ENCODE measurements at places on chromosomes 11 and 22. TPM values are rescaled to one million over a fixed set of nuclear protein-coding genes. Genes with fewer than 3 reads are reported as not detected.

CNGA4 gene
- total RNA-seq: 2.1 TPM

SNX32 gene
- 0.24 TPM for total RNA-seq

CD3G gene
- 0.85 TPM for total RNA-seq

DEFB131B gene
- total RNA-seq: not detected

DNA sequence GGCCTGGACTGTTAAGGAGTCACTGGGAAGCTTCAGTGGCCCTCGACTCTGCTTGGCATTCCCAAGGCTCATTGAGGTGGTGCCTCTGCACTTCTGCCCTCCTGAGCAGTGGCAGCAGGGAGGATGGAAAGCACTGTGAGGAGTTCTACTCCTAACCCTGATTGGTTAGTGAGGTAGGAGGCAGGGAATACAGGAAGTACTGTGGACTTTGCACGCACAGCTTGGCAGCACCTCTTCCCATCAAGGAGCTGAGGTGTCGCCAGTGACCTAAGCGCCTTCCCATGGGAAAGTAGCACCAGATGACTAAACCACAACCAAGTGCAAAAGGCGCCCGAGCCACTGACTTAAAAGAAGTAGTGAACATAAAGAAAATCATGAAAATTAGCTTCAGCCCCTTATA is 152.5 kb upstream of the CADM1 start:
- no peak for DNase-seq
- no peak overlapping the region for H3K4me3 ChIP-seq
- no peaks in the 10 kb centered on the region for H3K36me3 ChIP-seq
- no peaks in the 10 kb centered on the region for H3K4me1 ChIP-seq

DNA sequence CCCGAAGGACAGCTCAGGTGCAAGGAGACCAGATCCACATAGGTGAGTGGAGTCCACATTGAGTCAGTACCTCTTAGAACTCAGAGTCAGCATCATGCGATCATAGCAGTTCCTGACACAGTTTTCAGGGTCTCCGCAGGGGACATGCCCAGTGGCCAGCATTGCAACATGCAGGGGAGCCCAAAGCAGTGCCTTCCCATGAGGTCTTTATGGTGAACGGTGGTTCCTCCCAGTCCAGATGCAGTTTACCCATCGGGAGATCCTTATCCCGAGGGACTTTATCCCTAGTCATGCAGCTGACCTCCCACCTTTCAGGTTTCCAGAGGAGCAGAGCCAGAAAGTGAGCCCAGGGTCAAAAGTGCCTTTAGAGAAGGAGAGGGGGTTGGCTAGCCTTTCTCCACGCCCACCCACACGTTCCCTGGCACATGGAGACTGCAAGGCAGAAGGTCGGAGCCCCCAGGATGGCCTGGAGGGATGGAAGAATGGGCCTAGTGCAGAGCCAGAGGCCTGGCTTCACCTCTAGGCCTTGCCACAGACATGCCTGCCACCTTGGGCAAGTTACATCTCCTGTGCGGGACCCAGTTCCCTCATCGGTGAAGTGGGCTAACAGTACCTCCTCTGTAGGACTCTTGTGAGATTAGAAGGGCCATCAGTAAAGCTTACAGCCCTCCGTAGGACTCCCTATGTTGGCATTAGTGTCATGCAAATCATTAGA is 6.4 kb downstream of the KCTD17 start:
- H3K4me3 ChIP-seq: no peak overlapping the region
- no peaks in the 10 kb centered on the region for H3K4me1 ChIP-seq
- H3K27me3 ChIP-seq: no peaks in the 10 kb centered on the region
- H3K27ac ChIP-seq: no peak overlapping the region

DNA sequence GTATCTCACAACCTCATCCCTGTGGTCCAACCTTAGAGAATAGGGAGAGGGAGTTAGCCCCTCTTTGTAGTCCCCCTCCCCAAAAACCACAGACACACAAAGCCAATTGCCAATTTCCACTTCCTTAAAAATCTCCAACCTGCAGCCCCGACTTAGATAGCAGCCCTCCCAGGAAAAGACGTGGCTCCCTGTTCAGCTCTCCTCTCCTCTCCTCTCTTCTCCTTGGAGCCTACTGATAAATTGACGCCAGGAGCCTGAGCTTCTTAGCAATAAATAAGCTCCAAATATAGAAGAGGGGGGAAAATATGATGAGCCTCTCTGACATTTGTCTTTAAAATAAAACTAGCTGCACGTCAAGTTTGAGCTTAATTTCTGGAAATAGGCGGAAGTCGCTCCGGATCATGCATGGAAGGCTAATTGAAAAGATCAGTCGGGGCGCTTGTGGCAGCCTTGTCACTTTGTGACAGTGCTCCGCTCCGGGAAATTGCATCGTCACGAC is 7.3 kb downstream of the PAX6 start:
- H3K4me1 ChIP-seq: no peaks in the 10 kb centered on the region
- H3K27ac ChIP-seq: no peak overlapping the region
- no peak overlapping the region for H3K4me3 ChIP-seq
- H3K27me3 ChIP-seq: peaks cover 100% of the 10 kb centered on the region

Data from left lung (tissue), 14 donors.